Occipital lobe (tissue), 3 donors: ENCODE measurements at places on chromosomes 1 and 21. TPM values are rescaled to one million over a fixed set of nuclear protein-coding genes. Genes with fewer than 3 reads are reported as not detected.

The LAD1 gene
- total RNA-seq, result not detected

The ATP5IF1 gene
- total RNA-seq, result 34.5 TPM

The KIAA1614 gene
- 5.6 TPM for total RNA-seq

The SPATA1 gene
- 1.9 TPM for total RNA-seq
